ENCODE measurements at places on chromosomes 11 and 22.

DNA sequence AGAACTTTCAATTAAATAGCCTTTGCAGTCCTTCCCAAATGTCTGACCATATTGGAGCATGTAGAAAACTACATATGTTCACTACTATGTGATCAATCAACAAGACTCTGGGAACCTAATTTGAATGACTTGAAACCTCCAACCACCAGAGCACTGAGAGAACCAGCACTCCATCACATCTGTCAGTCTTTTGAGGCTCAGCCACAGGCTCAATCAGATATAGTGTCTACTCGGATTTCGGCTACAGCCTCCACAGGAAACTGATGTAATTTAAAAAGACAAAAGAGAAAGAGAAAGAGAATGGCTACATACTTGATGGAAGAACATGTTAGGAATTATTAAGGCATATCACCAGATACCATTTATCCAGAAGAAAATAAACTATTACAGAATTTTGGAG is 859.0 kb downstream of the FAM181B start:
- DNase-seq = no peak

DNA sequence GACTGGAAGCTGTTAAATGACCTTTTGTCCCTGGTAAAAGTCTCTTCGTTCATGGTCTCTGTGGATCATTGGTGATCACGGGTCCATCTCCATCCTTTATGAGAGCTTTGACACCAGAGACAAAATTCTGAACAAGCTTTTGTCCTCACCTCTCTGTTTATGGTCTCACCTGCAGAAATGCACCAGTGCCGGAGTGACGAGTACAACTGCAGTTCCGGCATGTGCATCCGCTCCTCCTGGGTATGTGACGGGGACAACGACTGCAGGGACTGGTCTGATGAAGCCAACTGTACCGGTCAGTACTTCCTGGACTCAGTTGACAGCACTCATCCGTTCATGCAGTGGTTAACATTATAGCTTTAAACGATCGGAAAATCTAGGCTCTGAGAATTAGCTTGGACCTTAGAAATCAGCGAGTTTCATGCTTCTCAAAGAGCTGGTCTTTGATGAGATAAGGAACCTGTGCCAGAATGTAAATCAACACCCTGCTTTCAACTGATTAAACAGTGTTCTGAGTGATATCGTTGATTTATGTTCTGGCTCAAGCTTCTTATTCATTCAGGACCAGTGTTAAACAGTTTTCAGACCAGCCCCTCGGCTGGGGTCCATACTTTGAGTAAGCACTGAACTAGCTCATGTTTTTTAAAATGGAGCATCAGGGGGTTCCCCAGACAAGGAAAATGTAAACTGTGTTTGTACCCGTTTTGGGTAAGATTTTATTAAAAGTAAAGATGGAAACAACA is 124.5 kb upstream of the SORL1-AS1 start:
- peak; percentile 6 for DNase-seq

- no peak for DNase-seq
Measured at GRCh38 chr22:31821572-31821971, 67.8 kb downstream of the DEPDC5 start.

DNA sequence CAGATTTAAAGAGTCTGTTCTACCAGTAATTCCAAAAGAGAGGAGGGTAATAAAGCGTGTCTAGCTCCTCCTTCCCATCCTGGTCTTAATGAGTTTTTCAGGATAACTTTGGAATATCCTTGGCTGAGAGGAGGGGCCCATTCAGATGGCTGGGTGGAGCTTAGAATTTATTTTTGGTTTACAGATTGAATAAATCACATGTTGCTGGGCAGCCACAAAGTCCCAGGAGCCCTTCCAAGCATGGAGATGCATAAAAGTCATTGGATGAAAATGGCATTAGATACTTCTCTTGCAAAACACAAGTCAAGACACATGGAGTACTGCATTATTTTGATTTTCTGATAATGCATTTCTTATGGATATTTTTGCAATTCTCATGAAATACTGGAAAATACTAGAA is 139.0 kb downstream of the TRPC6 start:
- no peak for DNase-seq

DNA sequence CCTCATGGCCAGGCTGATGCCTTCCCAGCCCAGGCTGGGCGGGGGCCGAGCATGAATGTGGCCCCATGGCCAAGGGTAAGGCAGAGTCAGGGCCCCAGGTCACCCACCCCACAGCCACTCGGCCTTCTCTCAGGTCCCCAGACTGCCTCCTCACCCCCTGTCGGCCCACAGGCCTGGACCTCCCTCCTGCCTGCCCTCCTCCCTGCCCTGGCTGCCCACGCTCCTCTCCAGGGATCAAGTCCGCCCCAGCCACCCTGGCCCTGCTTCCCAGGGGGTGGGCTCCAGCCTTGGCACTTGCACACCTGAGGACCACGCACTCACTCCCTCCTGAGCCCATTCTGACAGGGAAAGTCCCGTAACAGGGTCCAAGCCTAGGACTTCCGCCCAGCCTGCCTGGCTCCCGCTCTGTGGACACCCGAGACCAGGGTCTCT is 37.8 kb upstream of the TH start:
- no peak for DNase-seq

- DNase-seq = peak; percentile 55
Measured at GRCh38 chr11:115501893-115502589, 2.2 kb downstream of the CADM1 start.

GRCh38 chr11:24900514-24900913 is 403.7 kb downstream of the LUZP2 start:
- no peak for DNase-seq

DNA sequence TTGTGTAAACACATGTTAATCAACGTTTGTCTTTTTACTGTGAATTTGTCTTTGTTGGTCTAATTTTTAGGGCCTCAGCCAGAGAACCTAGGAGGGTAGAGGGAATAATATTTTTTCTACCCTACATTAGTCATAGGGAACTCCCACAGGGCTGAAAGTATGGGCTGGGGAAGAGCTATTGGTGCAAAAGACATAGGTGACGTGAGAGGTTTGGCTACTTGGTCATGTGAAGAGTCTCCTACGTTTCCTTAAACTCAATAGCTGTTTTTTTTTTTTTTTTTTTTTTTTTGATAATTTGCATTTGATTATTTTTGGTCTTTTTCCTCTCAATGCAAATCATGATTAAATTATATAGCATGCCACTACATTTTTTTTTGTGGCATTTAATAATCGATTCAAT is 15.9 kb upstream of the MMP7 start:
- DNase-seq = no peak

DNA sequence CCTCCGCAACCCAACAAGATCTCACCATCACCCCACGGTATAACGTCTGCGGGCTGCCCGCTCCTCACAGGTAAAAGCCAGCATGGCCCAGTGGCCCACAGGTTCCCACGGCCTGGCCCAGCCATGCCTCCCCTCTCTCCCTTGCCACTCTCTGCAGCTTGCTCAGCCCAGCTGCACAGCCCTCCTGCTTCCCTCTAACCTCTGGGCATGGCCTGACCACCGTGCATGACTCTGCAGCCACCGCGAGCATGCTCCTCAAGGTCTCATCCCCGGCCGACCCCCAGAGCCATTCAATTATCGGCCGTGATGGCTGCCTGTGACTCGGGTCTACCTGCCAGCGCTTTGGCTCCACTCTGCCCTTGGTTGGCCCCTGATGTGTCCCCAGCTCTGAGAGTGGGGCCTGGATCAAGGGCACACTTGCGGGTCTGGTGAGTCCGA is 185.5 kb downstream of the CTTN start:
- no peak for DNase-seq

DNA sequence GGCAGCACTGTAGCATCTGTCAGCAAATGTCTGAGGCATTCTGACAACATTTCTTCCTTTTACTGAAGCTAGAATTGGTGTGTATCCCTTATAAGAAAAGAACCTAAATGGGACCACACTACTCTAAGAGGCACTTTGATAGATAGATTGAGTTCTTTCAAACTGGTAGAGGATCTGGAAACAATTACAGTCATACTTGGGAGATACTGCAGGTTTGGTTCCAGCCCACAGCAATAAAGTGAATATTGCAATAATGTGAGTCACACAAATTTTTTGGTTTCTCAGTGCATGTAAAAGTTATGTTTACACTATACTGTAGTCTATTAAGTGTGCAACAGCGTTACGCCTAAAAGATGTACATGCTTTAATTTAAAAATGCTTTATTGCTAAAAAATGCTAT is 96.9 kb downstream of the SBF2 start:
- no peak for DNase-seq

DNA sequence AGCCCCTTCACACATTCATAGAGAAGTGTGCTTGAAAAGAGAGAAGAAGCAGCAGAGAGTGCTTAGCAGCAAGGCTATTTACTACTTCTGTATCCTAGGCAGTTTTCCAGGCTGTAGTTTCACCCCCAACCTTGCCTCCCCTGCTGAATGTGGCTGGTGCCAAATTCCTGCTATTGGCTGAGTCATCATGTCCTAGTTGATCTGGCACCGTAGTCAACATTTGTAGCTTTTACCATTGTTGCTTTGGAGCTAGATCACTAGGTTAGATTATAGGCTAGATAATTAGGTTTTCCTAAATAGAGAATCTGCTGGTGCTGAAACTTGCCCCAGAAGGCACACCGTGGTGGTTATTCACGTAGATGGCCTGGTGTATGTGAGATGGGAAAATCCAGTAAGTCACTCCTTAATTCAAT is 32.7 kb downstream of the ARHGAP42 start:
- DNase-seq = peak; percentile 64

DNA sequence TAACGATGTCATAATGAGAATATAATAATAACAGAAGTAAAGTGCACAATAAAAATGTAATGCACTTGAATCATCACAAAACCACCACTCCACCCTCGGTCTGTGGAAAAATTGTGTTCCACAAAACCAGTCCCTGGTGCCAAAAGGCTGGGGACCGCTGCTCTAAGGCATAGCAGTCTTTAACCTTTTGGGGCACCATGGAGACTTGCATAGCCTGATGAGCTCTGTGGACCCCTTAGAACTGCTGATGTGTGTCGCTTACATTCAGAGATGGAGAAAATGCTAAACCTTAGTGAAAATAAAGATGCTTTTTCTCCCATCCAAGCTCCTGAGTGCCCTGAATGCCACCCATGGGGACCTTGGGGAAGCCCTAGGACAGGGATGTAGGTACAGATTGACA is 87.6 kb upstream of the SEPTIN5 start:
- DNase-seq = no peak

DNA sequence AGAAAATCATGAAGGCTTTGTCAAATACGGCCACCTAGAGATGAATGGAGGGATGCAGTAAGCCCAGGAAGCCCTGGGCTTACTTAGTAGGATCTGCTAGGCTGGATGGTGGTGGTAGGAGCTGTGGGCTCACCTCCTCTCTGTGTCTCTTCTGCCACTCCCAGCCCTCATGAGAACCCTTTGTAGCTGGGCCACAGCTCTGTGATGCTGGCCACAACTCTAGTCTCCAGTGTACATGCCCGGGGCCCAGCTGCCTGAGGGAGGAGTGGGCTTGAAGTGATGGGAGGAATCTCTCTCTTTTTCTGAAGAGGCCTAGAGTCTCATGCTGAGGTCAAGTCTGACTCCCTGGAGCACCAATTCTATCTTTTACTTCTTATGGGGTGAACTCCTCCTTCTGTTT is 32.4 kb upstream of the SYT13 start:
- DNase-seq = no peak

GRCh38 chr11:94117197-94117574 is 11.5 kb upstream of the PANX1 start:
- no peak for DNase-seq

DNA sequence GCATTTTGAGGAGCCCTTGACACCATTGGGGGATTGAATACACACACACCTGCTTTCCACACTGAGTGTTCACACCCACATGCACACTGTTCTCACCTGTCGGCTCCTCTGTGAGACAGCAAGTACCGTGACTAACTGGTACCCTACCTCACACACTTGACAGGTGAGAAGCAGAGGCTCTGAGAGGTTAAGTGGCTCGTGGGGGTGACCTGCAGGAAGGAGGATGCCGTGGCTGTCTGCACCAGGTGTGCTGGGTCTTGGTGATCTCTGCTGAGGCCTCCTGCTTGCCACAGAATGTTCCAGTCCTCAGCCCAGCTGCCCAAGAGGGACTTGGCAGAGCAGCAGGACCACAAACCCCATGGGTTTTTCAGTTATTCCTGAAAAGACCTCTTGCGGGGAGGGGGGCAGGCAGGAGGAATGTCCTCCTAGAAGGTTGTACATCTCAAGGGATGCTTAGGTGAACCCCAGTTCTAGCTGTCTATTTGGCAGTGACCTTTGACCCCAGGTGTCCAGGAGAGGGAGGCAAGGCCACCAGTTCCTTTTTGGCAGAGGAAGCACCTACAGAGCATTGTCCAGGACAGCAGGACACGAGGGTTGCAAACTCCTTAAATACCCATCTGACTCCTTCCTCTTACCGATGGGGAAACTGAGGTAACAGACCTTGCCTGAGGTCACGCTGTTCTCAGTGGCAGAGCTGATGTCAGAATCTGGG is 66.0 kb downstream of the SHISAL1 start:
- DNase-seq = no peak

GRCh38 chr11:32729976-32730375 is 64.5 kb downstream of the CCDC73 start:
- no peak for DNase-seq

GRCh38 chr11:113562981-113563461 is 87.8 kb upstream of the DRD2 start:
- no peak for DNase-seq

DNA sequence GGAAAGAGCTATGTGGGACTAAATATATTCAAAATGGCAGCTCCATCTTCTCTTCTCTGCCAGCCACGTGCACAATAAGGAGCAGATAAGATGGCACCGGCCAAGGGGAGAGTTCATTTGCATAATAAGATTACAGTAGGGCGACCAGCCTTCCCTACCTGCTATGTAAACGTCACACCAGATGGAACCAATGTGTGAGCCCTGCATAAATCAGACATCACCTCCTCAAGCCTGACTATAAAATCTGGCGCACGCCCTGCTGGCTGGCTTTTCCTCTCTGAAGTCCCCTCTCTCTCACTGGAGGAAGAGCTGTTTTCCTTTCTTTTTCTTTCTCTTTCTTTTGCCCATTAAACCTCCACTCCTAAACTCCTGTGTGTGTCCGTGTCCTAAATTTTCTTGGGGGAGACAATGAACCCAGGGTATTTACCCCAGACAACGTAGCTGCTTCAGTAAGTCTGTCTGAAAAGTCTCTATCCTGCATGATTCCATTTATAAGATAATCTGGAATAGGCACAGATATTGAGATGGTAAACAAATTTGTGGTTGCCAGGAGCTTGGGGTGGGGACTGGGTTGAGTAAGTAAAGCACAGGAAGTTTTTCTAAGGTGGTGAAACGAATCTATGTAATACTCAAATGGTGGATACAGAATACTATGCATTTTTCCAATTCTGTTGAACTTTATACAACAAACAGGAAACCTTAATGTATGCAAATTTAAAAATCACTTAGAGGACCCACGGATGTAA is 670.0 kb upstream of the KIRREL3 start:
- no peak for DNase-seq

All from DMS153 (cell line).